Endothelial cell of umbilical vein (primary cell): ENCODE measurements at places on chromosomes 2 and 18. TPM values are rescaled to one million over a fixed set of nuclear protein-coding genes. Genes with fewer than 3 reads are reported as not detected.

PTPRN gene
- not detected in 2 replicates for total RNA-seq

- DNase-seq, result no peak
Observed at GRCh38 chr18:55013685-55014084, 54.4 kb upstream of the CCDC68 start.

- no peak for DNase-seq
Observed at GRCh38 chr2:1910592-1911246, 166.4 kb upstream of the PXDN start.

- DNase-seq, result no peak
Observed at GRCh38 chr2:121346859-121347258, 61.9 kb upstream of the TFCP2L1 start.

DNA sequence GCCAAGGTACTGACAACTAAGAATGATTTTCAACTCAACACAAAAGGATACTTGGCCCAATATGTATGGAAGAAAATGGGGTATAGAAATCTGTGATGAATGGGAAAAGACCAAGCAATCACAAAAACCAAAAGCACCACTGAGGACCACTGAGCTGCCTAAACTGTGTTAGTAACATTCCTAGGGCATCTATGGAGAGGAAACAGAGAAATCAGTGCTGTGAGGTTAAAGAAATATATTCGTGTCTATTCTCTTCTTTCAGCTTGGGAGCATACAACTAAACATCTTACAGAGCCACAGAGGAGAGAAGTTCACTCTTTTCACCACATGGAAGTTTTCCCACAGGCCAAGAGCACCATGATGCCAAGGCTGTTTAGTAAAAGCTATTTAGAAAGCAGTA, 47.3 kb upstream of the CALCRL start:
- no peak for DNase-seq

DNA sequence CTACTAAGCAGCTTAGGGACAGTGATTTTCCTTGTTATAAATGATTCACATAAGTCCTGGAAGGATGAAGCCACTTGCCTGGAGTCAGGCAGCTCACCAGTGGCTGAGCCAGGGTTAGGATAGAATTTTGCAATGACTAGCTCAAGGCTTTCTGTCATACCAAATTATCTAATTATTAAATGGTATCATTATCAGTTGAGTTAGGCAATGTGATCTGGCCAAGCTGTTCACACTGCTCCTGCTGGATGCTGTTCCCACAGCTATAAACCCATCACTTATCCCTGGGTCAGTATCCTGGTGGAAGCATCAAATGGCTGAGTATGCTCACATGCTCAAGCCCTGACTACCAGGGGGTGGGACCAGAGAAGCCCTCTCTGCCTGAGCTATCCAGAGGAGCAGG, 235.2 kb downstream of the MTX2 start:
- no peak for DNase-seq
